ENCODE measurements at places on chromosomes 1 and 21.

DNA sequence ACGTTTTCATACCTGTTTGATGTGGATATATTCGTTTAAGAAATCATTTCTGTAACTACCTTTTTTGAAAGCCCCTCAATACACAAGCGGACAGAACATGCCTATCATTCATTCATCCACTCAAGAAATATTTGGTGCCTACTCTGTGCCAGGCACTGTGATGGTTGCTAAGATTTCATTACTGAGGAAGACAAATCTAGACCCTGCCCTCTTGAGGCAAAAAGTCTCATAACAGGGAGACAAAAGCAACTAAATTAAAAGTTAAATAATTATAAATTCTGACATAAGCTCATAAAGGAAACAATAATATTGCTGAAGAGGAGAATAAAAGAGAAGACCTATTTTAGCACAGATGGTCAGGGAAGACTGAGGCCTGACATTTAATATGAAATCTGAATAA, 203.5 kb upstream of the ZNHIT6 start:
- DNase-seq = no peak

GRCh38 chr1:192311281-192311680, 5.5 kb upstream of the RGS21 start:
- DNase-seq = no peak

DNA sequence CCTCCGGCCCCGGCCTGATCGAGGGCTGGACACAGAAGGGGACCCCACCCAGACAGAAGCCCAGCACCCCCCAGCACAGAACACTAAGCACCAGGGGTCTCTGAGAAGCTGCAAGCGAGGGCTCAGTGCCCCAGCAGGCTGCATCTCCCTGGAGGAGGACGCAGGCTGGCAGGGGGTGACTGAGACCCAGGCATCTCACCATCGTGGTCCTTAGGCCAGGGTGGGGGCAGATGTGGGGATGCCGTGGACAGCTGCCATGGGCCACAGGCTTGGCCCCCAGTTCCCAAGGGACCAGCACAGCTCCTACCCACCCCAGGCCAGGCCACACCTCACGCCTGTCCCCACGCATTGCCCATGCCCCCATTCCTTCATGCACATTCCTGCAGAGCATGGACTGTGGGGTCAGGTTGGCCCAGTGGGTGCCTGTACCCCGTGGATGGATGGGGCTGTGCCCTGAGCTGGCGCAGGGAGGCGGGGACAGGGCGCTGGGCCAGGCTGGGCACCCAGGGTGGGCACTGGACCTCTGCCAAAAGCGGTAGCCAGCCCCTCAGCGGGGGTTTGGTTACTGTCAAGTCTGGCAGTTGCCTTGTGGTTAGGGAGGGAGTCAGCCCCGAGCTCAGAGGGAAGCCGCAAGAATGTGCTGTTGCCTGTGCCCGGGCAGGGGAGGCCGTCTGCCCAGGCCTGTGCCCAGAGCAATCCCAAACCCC, 61.5 kb downstream of the ARHGEF16 start:
- DNase-seq = no peak

- DNase-seq = no peak
These were observed 40.2 kb upstream of the CFHR3 start for GRCh38 chr1:196734460-196734859.

GRCh38 chr1:229127301-229127700, 143.6 kb upstream of the RAB4A start:
- no peak for DNase-seq

GRCh38 chr1:202144402-202145067, at the start of gene ARL8A:
ARL8A (minus strand) TSS chr1:202144737; CDS start chr1:202144572, 165 bp downstream.
- peak; percentile 61 for DNase-seq

Data from central memory CD4-positive, alpha-beta T cell (primary cell).